Activated CD4-positive, alpha-beta T cell treated with anti-CD3 and anti-CD28 coated beads, Interleukin-2, Interleukin-6, amounts not matched to agents 100 ng/mL and 50 ng/mL, durations not matched to agents 16 hours and 8 hours (primary cell): ENCODE measurements at places on chromosomes 7 and 10.

GRCh38 chr10:62390497-62391176 lies 16.5 kb downstream of the ZNF365 start:
- no peak for DNase-seq

- no peak for DNase-seq
These were observed 274 bp downstream of the PITX3 start for GRCh38 chr10:102241032-102241443.

DNA sequence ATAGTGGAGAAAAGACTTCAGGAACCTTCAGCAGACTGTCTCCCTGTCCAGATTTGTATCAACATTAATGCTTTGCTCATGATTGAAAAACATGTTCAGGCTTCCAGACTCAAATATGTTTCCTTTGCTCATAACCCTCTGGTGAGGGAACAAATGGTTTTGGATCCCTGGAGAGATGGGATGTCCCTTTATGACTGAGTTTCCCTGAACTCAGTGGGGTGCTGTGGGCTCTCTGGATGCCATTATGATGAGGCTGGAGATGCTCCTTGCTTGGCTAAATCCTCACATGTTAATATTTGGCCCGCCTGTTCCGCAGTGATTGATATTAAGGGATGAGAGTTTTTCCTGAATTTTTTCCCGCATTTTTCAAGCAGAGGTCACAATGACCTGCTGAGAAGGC lies 749.4 kb downstream of the SUGCT start:
- DNase-seq: no peak

DNA sequence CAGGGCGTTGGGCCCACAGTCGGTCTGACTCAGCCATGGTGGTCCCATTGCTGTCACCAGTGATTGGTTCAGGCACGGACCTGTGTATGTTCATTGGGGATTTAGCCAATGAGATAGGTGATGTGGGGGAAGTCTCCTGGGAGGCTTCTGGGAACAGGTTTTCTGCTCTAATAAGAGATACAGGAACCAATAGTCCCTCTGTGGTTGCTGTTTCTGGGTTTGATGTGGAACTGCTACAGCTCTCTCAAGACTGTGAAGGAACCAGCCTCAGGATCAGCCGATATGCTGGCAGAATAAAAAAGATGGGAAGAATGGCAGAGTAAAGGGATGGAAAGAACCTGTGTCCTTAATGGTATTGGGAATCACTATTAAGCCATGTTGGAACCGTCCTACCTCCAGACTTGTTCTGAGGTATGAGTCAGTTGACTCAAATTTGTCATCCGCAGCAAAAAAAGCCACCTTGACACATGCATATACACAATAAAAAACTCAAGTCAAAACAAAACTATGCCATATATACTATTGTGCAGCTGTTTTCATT lies 70.6 kb downstream of the MCMBP start:
- DNase-seq: peak; percentile 53

DNA sequence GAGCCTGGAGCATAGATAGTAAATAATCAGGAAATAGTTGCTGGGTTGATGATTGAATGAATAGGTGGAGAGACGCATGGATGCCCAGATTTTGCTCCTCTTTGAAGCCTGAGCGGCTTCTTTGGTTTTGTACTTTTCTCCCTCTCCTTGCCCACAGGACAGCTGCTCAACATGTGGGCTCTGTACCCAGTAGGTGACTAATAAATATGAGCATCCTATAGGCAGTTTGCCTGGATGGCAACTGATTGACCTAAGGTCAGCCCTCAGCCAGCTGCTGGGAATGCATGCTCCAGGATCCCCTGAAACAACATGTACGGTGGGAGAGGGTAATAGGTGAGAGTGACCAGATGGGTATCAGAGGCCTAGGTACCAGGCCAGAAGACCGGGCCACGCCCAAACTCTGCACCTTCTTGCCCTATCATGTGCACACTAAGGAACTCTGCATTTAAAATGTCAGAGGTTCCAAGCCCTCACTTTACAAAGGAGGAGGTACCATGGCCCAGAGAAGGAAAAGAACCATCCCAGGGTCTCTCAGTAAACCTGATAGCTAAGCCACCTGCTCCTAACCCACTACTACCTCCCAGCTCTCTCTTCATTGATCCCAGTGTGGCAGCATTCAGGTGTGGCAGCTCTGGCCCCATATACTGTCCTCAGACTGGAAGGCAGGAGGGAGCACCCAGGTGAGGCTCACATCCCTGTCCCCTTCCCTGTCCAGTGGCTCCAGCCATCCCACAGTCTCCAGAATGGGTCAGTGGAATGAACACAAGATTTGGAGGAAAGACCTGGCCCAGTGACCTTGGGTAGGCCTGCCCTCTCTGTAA lies 2.7 kb upstream of the ZCCHC24 start:
- DNase-seq: no peak

DNA sequence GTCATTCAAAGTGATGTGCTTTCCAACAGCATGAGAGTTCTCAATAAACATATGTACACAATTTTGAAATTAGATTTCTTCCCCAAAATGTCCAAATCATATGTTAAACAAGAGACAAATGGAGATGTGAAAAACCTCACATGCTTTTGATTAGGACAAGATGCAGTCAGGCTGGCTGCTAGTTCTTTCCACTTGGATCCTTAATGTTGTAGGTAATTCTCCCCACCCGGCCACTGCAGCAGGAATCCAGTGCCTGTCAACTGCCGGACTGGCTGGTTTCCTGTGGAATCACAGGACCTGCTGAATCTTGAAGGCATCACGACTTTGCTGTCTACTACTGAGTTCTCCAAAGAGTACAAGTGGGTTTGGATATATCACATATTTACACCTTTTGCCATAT lies 138.6 kb upstream of the AKR1E2 start:
- no peak for DNase-seq

DNA sequence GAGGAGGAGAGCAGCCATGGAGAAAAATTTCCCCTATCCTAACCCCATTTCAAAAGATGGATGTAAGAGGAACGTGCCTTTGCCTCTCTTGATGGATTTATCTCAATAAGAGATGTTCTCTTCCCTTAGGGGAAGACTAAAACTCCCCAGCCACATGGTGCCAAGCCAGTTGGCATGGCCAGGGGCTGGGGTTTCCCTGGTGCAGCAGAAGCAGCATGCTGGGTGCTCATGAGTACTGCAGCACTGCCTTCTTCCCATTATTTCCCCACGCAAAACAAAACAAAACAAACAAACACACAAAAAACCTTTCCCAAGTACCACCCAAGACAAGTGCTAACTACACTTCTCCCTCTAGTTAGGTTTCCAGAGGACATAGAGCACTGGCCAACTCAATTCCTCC lies 97.2 kb downstream of the DOCK4 start:
- DNase-seq: no peak

DNA sequence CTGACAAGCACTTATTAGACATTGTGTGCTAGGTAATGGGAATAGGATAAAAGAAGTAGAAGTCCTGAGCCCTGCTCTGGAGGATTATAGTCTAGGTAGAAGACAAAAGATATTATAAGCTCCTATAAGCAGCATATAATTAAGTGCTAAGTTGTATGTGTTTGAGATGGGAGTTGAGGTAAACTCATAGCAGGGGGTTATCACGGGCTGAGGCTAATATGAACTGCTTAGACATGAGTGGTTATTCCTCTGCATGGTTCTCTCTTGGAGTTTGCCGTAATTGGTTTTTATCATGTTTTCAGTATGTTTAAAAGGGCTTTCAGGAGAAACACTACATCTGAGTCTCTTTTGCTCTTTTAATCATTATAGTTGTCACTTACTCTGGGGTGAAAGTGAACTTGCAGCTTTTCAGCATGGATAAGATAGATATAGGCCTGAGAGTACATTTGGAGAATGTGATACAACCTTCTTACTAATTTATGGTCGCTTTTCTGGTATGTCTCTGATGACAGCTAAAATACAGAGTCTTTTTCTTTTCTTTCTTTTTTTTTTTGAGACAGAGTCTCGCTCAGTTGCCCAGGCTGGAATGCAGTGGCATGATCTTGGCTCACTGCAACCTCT lies 39.0 kb downstream of the SMNDC1 start:
- no peak for DNase-seq

GRCh38 chr7:54333952-54334351 lies 208.2 kb upstream of the VSTM2A start:
- DNase-seq: no peak

DNA sequence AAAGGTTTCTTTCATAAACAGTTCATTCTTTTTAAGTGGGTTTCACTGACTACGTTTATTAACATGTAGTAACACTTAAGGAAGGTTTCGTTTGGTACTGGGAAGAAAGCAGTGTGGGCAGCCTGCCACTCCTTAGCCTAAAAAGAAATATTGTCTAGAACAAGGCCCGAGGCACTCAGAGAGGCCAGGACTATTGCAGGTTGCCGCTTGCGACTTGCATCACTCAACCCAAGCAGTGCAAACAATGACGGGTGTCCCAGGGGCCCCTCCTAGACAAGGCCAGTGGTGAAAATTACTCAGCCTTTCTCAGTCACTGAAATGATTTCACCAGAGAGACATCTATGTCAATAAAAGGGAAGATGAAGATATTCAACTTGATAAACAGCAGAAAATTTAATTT lies 243.9 kb downstream of the SNX13 start:
- DNase-seq: no peak

DNA sequence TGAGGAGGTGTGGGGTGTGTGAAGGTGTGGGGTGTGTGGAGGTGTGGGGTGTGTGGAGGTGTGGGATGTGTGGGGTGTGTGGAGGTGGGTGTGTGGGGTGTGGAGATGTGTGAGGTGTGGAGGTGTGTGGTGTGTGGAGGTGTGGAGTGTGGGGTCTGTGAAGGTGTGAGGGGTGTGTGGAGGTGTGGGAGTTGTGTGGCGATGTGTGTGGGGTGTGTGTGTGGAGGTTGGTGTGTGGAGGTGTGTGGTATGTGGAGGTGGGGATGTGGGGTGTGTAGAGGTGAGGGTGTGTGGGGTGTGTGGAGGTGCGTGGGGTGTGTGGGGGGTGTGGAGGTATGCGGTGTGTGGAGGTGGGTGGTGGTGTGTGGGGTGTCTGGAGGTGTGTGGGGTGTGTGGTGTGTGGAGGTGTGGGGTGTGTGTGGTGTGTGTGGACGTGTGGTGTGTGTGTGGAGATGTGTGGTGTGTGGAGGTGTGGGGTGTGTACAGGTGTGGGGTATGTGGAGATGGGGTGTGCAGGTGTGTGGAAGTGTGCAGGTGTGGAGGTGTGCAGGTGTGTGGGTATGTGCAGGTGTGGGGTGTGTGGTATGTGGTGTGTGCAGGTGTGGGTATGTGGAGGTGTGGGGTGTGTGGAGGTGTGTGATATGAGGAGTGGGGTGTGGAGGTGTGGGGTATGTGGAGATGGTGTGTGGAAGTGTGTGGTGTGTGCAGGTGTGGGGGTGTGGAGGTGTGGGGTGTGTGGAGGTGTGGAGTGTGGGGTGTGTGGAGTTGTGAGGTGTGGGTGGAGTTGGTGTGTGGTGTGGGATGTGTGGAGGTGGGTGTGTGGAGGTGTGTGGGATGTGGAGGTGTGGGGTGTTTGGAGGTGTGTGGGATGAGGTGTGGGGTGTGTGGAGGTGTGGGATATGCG lies 34.5 kb downstream of the SPDYE17 start:
- DNase-seq: no peak

GRCh38 chr7:47574482-47575329 lies 7.2 kb downstream of the TNS3 start:
- DNase-seq: no peak

- peak; percentile 98 for DNase-seq
These were observed at the start of gene LIPA for GRCh38 chr10:89251409-89252224. TSS of gene LIPA (minus strand) at chr10:89251775. CDS start at chr10:89247648, 4,127 bp downstream.

DNA sequence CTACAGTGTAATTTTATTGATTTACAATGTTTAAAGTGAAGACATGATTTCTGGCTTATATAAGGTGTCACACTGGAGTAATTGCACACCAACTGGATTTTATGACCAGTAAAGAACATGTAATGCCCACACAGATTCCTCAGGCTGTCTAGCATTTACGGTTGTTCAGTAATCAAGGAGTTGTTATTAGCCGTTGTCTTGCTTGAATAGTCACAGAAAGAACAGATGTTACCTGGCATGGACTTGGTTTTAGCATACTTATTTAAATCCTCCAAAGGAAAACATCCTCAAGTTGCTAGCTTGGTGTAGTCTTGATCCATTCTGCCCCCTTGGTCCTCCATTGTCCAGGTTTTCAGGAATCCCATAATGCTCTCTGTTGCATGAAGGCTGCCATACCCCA lies 65.8 kb downstream of the POU6F2 start:
- DNase-seq: no peak

GRCh38 chr7:112449353-112449752 lies 907 bp upstream of the IFRD1 start:
- DNase-seq: peak; percentile 62

DNA sequence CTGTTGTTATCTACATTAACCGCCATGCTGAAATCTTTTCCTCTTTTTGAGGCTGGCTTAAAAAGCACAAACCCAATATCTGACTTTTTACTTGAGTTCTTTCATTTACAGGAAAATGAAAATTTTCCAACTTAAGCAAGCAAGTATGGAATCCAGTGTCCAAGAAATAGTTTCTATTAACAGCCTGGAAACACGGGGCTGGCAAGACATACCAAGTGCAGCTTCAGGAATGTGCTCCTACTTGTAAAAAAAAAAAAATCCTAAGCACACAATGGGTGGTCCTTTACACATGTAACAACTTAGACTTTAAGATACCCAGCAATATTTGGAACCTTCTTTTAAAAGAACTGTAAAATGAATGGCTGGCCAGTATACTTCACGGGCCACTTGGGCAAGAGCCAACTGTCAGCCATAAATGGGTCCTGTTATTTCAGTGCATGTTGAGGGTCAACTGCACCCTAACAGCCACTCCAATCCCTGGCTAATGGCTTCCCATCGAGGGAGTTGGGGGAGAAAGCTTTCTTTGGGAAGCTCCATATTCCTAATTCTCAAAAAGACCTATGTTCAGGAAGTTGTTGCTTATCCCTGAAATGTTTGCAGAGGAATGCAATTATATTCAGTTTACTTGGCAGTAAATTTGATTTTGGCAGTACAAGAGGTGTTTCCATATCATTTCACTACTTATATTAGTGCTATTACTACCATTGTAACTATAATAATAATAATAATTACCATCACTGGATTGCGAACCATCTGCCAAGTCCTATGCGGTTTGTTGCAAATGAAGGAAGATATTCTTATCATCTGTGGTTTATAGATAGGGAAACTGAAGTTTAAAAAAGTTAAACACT lies 236.4 kb upstream of the TMEM72 start:
- DNase-seq: no peak

GRCh38 chr10:29712108-29712507 lies 77.3 kb upstream of the SVIL start:
- no peak for DNase-seq

DNA sequence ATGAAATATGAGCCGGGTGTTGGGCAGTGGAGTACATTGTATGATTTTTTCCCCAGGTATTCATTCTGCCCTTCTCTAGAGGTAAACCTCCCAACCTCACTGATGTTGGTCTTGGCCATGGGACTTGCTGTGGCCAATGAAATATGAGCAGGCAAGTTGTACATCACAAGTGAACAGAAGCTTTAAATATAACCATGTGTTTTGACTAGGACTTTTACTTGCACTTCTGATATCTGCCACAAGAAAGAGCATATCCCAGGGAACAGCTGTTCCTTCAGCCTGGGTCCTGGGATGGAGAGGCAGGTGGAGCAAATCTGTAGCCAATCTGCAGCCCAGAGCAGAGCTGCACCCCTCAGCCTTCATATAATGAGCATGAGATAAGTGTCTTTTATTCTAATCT lies 109.8 kb upstream of the PALS2 start:
- DNase-seq: no peak

- DNase-seq: peak; percentile 62
These were observed 9.1 kb upstream of the ASIC3 start for GRCh38 chr7:151038951-151039849.
